ENCODE measurements at places on chromosomes 5 and 9. TPM values are rescaled to one million over a fixed set of nuclear protein-coding genes. Genes with fewer than 3 reads are reported as not detected.

FSD1L gene
- total RNA-seq: 4.3 TPM

KIAA0825 gene
- total RNA-seq: 1.1 TPM

PCDHGA11 gene
- 1.3 TPM for total RNA-seq

HAPLN1 gene
- 3.8 TPM for total RNA-seq

MCIDAS gene
- total RNA-seq: 0.22 TPM

TRIM36 gene
- total RNA-seq: 26.3 TPM

ATP10B gene
- total RNA-seq: 232 TPM

IFNA5 gene
- total RNA-seq: not detected

ELAVL2 gene
- 0.24 TPM for total RNA-seq

DNA sequence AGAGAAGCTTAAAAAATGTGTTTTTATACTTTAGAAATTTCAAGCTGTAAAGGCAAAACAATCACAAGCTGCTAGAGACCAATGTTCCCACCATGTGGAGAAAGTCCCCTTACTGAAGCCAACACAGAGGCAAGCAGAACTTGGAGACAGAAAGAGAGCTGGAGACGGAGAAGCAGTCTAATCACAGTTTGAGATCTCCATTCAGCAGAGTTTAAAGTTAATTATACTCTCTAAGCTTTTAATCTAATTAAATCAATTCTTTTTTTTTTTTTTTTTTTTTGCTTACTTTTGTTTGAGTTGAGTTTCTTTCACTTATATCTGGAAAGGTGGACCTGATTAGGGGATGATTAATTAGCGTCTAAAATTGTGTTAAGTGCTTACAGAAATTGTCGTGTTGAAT is 1534.3 kb downstream of the MAT2B start:
- no peak for DNase-seq

GRCh38 chr5:66870708-66871107 is 274.5 kb downstream of the MAST4 start:
- no peak for DNase-seq

DNA sequence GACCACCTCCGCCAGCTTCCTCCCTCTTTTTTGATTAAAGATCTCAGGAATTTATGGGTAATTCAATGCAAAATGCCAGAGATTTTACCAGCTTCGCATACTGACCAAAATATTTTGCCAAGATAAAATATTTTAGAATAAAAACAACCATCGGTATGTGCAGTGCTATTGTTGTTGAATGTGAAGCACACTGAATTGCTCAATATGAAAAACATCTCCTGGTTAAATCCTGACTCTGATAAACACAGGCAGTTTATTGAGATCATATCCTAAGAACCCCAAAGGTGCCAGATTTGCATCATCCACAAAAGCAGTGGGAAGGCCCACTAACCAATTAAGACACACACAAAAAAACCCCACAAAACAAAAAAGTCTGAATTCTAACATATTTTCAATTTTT is 202.4 kb downstream of the GLIS3 start:
- no peak for DNase-seq

DNA sequence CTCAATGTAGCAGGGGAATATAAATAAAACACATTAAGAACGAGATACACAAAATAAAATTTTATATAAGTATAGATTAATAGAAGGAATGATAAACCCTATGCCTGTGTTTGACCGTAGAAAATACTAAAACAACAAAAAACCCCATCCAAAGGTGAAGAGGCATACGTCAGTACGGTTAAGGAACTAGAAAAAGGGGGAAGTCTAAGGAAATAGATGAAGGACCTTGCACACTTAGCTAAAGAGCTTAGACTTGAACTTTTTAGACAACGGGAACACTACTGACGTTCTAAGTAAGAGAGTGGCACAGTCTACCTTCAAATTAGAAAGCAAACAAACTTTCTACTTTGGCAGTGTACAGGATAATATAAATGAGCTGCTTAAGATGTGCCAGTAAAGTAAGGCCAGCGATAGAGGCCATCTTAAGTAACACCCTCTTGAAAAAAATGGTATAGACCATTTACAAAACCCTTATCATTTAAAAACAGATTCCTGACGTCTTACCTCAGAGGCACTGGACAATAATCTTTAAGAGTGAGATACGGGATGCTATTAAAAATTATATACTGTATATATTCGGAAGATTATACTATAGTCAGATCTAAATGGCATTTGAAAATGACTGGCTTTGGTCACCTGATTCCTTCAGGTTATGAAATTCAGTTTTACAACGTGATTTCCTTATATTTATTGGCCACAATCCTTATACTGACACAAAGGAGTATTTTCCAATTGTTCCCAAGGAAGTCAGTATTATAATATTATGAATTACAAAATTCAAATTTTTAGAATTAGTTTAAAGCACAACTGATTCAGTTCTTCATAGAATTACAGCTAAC is 8.5 kb downstream of the PANK3 start:
- DNase-seq: no peak

GRCh38 chr5:83022334-83022733 is 54.9 kb downstream of the TMEM167A start:
- no peak for DNase-seq

DNA sequence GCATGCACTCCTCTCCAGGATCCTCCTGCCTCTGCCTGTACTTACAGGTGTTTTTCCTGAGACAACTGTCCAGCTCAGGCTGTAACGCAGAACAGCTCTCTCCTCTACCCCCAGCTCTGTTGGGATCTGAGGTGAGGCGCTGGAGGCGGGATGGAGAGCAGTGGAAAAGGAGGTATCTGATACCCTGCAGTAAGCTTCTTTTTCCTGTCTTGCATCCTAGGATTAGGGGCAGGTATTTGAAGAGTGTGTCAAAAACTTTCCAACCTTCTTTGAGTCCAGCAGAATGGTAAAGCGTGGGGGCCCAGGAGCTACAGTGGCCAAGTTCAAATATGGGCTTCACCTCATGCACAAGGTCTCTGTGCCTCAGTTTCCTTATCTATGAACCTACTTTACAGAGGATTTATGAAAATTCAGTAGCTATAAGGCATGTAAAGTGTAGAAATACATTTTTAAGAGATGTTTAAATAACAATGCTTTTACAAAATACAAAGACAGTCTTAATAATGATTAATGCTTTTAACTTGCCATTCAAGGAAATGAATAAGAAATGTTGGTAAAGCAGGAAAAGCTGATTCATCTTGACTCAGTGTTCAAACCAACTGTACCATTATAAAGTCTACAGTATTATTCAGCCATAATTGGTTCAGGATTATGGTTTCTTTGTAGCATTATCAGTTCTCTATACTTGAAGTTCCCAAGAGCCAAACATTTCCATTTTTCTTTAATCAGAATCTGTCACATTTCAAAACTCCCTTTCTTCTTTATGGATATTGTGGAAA is 26.1 kb downstream of the MAP1B start:
- no peak for DNase-seq

GRCh38 chr9:78714576-78714975 is 417.7 kb downstream of the PSAT1 start:
- no peak for DNase-seq

GRCh38 chr5:80346055-80346454 is 26.3 kb downstream of the SPZ1 start:
- DNase-seq: no peak

DNA sequence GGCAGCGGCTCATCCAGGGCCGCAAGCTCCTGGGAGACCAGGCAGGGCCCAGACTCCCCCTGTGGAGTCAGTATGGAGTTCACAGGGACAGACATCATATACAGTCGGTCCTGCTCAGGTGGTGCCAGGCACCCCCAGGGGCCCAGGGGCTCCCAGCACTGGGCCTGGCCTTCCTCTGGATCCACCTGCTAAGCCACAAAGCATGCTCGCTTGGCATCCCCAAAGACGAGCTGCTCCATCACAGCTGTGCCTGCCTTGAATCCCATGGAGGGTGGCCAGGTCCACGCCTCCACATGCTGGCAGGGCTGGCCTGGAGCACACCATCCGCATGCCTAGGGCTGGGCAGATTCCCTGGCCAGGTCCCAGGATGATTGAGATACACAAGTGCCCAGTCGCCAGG is 4.6 kb downstream of the BICD2 start:
- DNase-seq: no peak

GRCh38 chr5:179822444-179822990 is 1.8 kb downstream of the SQSTM1 start:
- DNase-seq: no peak

- no peak for DNase-seq
These were observed 155.0 kb downstream of the NPR3 start for GRCh38 chr5:32866138-32866537.

GRCh38 chr5:103207653-103208052 is 50.9 kb upstream of the MACIR start:
- no peak for DNase-seq

DNA sequence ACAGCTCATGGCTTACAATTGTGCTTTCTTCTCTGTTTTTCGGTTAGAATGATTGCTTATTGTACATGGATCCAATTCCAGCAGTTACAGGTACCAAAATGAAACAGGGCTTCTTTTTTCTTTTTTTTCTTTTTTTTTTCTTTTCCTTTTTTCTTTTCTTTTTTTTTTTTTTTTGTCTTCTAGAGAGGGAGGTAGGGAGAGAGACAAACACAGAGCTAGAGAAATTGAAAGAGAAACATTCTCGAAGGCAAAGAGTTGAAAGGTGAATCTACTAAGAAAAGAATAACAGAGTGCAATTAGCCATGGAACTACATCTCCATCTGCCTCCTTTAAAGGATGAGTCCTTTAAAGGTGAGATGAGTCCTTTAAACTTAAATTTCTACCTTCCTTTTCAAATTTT is 1.0 kb upstream of the EDIL3 start:
- no peak for DNase-seq

DNA sequence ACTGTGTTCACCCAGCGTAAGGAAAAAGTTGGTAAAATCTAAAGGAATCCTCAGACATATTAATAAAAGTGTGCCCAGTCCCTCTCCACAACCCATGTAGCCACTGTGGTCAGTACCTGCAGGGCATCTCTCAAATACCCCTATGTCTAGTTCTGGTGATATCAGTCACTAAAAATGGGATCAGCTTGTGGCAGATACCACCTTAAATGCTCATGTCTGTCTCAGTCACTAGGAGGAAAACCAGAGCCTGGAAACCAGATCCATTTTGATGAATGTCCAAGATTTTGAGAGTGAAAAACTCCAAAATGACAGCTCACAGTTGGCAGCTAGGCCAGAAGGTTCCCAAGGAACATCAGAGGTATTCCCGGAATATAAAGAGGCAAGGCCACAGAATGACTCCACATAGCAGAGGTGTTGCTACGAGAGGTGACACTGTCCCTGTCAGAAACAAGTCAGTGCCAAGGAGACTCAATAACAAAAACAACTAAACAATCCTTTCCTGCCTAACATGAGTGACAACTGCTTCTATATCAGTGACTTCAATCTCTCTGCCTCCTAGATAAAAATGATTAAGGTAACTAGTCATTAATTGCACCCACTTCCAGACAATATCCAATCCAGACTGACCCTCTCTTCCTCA is 13.5 kb downstream of the PCAT7 start:
- DNase-seq: no peak

DNA sequence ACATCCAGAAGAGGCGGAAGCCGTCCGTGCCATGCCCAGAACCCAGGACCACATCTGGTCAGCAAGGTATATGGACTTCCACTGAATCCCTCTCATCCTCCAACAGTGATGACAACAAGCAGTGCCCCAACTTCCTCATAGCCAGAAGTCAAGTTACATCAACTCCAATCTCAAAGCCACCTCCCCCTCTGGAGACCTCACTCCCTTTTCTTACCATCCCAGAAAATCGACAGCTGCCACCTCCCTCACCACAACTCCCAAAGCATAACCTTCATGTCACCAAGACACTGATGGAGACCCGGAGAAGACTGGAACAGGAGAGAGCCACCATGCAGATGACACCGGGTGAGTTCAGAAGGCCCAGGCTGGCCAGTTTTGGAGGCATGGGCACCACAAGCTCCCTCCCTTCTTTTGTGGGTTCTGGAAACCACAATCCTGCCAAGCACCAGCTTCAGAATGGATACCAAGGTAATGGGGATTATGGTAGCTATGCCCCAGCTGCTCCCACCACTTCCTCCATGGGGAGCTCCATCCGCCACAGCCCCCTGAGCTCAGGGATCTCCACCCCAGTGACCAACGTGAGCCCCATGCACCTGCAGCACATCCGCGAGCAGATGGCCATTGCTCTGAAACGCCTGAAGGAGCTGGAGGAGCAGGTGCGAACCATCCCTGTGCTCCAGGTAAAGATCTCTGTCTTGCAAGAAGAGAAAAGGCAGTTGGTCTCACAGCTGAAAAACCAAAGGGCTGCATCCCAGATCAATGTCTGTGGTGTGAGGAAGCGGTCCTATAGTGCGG is 130.3 kb upstream of the DMRT1 start:
- DNase-seq: no peak

DNA sequence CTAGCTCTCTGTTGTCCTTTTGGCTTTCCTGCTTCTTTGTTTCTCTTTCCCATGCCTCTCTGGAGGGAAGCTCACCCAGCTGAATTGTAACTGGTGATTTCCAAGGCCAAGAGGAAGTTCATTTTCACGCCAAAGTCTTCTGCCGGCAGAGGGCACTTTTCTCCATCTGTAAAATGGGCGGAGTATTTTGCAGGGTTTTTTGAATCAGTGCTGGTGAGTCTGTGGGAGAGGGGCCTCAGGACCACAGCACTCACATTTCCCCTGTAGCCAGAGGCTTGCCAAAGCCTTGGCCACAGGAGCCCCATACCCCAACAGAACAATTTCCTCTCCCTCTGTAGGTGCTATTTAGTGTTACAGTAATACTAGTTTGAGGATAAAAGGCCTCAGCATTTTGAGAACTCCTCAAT is 42.3 kb upstream of the MATR3 start:
- peak; percentile 58 for DNase-seq

DNA sequence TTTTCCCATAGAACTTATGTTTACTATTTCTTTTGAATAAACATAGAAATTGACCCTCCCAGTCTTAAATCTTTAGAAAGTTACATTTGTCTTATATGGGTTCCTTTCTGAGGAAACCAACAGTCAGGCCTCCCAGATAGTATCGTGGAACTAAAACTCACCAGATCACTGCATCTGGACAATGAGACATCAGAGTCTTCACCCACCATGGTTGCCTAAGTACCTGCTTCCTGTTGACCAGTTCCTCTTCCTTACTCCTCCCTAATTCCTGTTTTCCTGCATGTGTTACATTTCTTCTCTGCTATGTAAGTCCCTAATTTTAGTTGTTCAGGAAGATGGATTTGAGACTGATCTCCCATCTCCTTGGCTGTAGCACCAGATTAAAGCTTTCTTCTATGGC is 462.2 kb downstream of the DIRAS2 start:
- DNase-seq: no peak

DNA sequence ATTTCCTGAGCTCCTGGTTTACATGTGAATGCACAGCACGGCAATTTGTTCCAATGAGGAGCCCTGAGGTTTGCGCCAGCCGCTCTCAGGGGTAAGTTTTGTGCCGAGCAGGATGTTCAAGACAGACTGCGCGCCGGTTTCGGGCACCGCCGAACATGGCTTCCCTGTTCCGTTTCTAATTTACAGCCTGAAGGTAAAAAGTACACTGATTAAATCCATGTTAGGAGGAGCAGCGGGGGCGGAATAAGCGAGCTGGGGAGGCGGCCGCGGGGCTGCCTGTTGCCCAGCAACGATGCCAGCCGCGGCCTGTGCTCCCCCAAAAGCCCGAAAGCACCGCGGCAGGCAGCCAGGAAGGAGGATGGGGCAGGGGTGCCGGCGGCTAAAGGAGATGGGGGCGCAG is 6.4 kb downstream of the SOWAHA start:
- DNase-seq: no peak

Measured in colonic mucosa (tissue), 4 donors.